ENCODE measurements at places on chromosomes 4 and X.
A peak's percentile ranks its signal among the peaks of the same experiment; 100 is the strongest.

- DNase-seq, result no peak
Observed at GRCh38 chr4:15020502-15021286, 18.4 kb downstream of the CPEB2 start.

- no peak for DNase-seq
Observed at GRCh38 chrX:65755786-65756185, 88.3 kb downstream of the MSN start.

GRCh38 chr4:113052379-113052951, 3.0 kb downstream of the ANK2 start:
- peak; percentile 17 for DNase-seq

DNA sequence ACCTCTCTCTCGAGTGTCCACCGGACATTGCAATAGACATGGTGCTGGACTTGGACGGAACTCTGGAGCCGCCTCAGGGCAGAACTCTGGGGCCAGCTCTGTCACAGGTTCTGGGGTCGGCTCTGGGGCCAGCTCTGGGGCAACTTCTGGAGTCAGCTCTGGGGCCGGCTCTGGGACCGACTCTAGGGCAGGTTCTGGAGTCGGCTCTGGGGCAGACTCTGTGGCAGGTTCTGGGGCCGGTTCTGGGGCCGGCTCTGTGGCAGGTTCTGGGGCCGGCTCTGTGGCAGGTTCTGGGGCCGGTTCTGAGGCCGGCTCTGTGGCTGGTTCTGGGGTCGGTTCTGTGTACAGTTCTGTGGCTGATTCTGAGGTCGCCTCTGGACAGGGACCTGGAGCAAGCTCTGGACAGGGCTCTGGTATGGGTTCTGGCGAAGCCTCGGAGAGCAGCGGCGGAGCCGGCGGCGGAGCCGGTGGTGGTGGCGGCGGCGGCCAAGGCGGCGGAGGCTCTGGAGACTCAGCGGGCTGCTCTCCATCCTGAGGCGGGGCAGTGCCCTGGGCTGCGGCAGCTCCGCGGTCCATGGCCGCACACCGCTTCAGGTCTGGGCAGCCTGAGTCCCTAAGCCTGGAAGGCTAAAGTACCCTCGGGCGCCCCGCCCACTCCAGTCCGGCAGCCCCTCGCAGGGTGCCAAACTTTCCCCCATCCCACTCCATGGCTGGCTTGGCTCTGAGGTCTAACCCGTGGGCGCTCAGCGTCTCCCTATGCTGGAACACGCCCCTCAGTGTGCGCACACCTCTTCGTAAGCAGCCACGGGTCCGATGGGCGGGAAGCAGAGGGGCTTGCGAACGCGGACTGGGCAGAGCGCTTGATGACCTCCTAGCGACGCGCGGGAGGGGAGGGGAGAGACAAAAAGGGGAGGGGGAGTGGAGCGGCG, at the start of gene DGKK:
DGKK (minus strand) TSS at position 723 of the 929 bp plus-strand sequence; CDS start at position 576, 147 bp downstream.
- no peak for DNase-seq

GRCh38 chr4:137156807-137157206, 375.5 kb downstream of the PCDH18 start:
- no peak for DNase-seq

DNA sequence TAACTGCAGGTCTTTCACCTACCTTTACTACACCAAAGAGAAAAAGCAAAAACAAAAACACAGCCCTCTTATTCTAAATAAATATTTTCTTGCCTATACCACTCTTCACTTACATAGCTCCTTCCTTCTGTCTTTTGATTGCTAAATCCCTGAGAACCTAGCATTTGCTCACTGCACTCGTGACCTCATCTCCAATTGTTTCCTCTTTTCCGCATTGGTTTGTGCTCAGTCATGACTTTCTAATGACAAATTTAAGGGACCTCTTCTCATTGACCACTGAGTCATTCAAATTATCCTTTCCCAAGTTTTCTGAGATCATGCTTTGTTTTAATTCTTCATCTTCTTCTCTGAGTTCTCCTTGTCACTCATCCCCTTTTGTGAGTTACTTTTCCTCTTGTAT, 1697.1 kb downstream of the STIM2 start:
- DNase-seq, result peak; percentile 32

- peak; percentile 36 for DNase-seq
Observed at GRCh38 chr4:19033816-19034733, 1012.5 kb upstream of the LCORL start.

DNA sequence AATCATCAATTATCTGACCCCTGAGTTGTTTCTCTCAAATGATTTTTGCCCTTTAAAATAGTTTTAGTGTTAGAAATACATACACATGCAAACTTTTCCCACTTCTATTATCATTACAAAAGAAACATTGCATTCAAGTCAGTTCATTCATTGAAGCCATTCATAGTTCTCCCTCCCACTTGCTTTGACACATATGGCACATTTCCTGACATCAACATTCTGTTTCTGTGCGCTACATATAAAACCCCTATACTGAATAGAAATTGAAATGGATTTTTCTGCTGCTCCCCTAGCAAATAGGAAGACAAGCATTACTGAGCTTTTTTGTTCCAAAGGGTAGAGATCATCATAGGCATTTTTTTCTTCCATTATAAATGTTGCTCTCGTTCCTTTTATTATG, 497.9 kb upstream of the PCDH10 start:
- DNase-seq, result no peak

GRCh38 chrX:120559804-120560203, 958 bp downstream of the CUL4B start:
- no peak for DNase-seq

DNA sequence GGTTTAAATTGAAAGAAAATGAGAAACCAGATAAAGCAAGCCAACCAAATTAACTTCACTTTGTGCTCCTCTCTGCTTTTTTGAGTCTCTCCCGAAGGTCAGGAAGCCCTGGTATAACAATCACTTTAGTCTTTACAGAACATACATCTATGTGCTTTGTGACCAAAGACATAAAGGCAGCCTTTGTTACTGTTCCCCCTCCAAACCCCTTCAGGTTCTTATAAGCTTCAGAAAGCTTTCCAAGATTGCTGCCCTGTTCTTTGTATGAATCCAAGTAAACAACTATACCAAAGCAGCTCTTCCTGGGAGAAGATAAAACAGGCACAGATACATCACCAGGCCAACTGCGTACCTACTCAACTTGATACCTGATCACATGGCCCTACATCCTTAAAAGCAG, 28.7 kb downstream of the RLIM start:
- DNase-seq, result no peak

- DNase-seq, result no peak
Observed at GRCh38 chr4:177492022-177492421, 49.8 kb upstream of the AGA start.

GRCh38 chrX:103012945-103013344, 51.0 kb downstream of the BEX1 start:
- DNase-seq, result no peak
